ENCODE measurements at places on chromosomes 5 and 9.

GRCh38 chr9:37151812-37152211, 31.4 kb downstream of the ZCCHC7 start:
- DNase-seq = no peak

GRCh38 chr9:78775696-78776295, 478.9 kb downstream of the PSAT1 start:
- DNase-seq = peak; percentile 5

GRCh38 chr9:38250279-38251035, 142.0 kb upstream of the ALDH1B1 start:
- no peak for DNase-seq

GRCh38 chr5:172123269-172123692, 64.7 kb downstream of the STK10 start:
- DNase-seq = peak; percentile 93

DNA sequence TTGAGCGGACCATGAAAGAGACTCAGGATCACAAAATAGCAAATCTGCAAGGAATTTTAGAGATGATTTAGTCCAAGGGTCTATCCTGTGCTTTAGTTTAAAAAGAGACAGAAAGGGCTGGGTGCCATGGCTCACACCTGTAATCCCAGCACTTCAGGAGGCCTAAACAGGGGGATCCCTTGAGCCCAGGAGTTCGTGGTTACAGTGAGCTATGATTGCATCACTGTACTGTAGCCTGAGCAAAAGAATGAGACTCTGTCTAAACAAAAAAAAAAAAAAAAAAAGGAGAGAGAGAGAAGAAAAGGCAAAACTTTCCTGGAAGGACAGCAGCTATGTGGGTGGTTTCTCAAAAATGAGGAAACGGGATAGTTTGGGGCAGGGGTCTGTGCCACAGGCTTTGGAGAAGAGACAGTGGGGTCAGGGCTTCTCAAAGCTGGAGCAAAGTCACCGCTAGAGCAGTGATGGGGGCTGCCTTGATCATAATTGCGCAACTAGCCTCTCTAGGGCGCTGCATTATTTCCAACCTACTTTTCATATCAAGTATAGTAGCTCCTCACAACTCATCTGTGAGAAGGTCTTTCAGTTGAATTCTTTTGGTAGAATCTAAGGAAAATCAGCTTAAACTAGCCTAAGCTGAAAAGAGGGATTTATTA, 8.5 kb upstream of the ANKH start:
- peak; percentile 17 for DNase-seq

- no peak for DNase-seq
Observed at GRCh38 chr9:12980085-12980851, 205.4 kb downstream of the LURAP1L start.

GRCh38 chr9:119441338-119441737, 72.1 kb upstream of the BRINP1 start:
- no peak for DNase-seq

All from fibroblast of skin of scalp (primary cell).